ENCODE measurements at places on chromosomes 1 and 21. TPM values are rescaled to one million over a fixed set of nuclear protein-coding genes. Genes with fewer than 3 reads are reported as not detected.

- no peak for DNase-seq
Measured at GRCh38 chr1:184635347-184635979, 119.2 kb downstream of the EDEM3 start.

DNA sequence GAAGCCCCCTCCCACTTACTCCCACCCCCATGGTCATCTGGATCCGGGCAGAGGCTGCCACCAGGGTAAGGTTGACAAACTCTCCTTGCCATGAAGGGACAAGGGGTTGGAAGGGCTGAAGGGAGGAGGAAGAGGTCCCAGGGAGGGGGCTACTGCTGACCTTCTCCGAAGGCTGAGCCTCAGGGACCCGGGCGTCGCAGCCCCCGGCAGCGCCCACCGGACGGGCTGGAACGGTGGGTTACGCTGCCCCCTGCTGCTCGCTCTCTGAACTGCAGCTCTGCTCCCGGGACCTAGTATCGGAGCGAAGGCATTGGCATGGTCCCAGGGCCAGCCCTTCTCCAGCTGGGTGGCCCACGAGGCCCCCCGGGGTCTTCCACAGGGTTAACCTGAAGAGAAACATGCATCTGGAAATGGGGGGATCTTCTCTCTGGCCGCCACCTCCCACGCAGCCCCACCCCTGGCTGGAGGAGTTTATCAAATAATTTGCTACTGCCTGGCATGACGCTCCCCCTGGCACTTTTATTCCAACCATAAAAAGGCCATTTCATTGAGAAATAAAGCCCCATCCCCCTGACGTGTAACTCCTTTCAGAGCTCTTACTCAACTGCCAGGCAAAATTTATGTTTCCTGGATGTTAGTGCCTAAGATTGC, 70.4 kb upstream of the TARDBP start:
- no peak for DNase-seq

DNA sequence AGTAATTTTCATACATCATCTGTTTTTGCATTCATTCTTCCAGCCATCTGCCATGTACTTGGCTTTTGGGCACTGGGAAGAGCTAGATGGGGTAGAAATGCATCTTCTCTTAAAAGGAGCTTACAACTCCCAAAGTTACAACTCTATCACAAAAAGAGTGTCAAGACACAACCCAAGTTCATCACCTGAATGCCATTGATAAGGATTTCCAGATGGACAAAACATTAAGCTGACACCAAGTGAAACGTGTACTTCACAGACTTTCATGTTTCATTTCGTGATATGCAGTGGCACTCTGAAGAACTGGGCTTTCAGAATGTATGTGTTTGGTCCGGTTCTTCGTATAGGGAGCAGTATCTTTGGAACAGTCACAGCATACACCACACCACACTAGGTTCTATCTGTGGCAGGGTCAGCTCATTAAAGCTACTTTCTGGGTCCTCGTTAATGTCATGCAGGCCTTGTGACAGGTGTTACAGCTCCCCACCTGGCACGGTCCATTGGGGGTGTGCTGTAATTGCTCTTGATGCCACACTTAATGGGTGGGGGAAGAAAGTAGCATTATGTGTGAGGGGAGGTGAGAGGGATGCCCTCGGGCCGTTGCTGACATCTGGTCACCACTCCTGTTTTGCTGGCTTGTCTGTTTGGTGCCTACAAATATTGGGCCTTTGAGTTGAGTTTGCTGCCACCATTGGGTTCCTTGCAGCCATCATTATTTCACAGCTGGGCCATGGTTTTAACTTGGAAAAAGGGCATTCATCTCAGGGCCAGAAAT, 164.9 kb downstream of the NFIA start:
- DNase-seq: no peak

DNA sequence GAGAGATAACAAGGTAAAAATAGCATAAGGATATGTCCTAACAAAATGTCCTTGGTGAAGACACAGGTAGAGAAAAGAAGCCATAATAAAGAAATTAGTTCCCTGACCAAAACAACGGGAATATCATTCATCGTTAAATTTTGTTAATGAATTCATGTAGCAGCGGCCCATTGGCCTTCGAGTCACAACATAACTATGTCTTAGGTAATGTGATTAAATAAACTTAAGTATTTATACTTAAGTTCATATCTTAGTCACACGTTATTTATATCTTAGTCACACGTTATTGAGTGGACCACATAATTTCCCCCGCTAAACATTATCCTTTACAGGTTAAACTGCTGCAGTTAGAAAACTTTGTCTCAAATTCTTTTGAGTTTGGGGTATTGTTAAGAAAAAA, 1.2 kb downstream of the NEXN start:
- peak; percentile 73 for DNase-seq

KANK4 gene
- total RNA-seq: under 0.01 TPM

SYTL1 gene
- total RNA-seq: 27.6 TPM

SPRR2D gene
- not detected for total RNA-seq

CRYZ gene
- 107 TPM for total RNA-seq
